ENCODE measurements at places on chromosomes 3 and 15. TPM values are rescaled to one million over a fixed set of nuclear protein-coding genes. Genes with fewer than 3 reads are reported as not detected.
A peak's percentile ranks its signal among the peaks of the same experiment; 100 is the strongest.

Gene ARHGAP31
- polyA plus RNA-seq, result 23.9 TPM

DNA sequence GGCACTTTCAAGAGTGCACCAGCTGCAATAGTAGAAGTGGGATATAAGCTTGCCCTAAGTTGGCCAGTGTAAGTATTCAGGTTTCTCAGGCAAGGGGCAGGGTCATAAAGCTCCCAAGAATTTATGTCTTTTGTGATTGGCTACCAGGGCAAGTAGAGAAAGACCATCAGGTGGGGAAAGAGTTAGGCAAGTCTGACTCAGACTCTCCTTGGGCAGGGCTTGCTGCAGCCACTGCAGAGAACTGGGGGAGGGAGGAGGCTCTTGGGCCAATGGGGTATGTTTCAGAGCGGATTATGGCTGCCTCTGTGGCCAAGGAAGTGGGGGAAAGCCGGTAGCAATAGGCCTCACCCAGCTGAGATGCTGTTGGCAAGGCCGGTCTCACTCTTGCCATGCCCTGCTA lies 44.6 kb upstream of the SLC25A36 start:
- no peaks in the 10 kb centered on the region for H3K36me3 ChIP-seq
- no peak overlapping the region for H3K27ac ChIP-seq
- H3K27me3 ChIP-seq, result no peaks in the 10 kb centered on the region
- DNase-seq, result no peak
- H3K4me3 ChIP-seq, result no peak overlapping the region

Gene PARP3
- polyA plus RNA-seq, result 23.7 TPM

DNA sequence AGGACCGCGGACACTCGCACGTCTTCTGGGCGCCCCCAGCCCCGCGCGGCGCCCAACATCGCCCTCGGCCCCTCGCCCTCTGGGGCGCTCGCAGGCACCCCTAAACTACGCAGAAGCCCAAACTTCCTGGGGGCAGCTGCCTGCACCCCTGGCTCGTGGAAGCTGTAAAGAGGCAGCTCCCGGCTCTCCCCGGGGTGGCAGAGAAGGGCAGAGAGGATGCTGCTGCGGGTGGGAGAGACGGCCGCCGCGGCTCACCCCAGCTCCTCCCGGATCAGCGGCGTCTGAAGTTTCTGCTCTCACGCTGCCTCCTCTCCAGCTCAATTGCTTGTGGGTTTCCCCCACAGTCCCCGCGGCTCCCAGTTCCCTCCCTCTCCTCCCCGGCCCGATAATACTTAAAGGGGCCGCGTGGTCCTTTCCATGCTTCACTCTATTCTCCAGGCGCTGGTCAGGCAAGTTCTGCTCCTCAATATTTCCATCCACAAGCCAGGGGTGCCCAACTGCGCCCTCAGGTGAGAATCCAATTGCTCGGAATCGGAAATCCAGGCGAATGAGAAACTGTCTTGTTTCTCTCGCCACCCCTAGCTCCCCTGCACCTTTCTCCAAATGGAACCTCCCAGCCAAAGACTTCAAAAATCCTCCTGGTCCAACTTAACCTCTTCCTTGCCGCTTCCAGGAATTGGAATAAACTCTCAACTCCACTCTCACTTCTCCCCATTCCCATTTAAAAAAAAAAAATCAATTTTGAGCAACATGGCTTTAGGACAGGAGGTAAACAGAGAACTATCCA lies 748.5 kb downstream of the ROBO1 start:
- H3K27ac ChIP-seq, result peak overlapping the region; percentile 99
- H3K27me3 ChIP-seq, result no peaks in the 10 kb centered on the region
- no peaks in the 10 kb centered on the region for H3K36me3 ChIP-seq
- peak; percentile 96 for DNase-seq
- H3K4me3 ChIP-seq, result peak overlapping the region; percentile 83
- peaks cover 27% of the 10 kb centered on the region for H3K4me1 ChIP-seq

Gene TRIM42
- polyA plus RNA-seq, result not detected

GRCh38 chr15:58472221-58472620 lies 40.4 kb downstream of the LIPC start:
- H3K4me3 ChIP-seq, result no peak overlapping the region
- no peak overlapping the region for H3K27ac ChIP-seq
- H3K36me3 ChIP-seq, result no peaks in the 10 kb centered on the region
- no peaks in the 10 kb centered on the region for H3K27me3 ChIP-seq

DNA sequence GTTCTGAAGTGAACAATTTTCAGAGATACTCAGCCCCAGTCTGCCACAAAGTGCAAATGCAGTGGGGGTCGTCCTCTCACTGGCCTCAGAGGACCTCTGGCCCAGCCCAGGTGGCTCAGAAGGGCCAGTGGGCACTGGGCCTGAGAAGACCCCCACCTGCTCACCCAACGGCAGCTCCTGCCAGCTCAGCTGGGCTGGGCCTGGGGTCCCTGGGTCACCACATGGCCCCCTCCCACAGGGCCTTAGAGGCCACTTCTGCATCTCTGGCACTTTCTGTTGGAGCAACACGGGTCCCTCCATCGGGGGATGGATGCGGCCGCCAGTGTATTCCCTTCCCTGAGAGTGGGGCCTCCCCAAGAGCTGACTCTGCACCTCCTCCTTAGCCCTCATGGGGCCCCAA lies 262.7 kb upstream of the KCNH8 start:
- no peaks in the 10 kb centered on the region for H3K36me3 ChIP-seq
- H3K4me1 ChIP-seq, result no peaks in the 10 kb centered on the region
- DNase-seq, result no peak
- no peak overlapping the region for H3K4me3 ChIP-seq
- no peak overlapping the region for H3K27ac ChIP-seq
- H3K27me3 ChIP-seq, result no peaks in the 10 kb centered on the region

Gene C3orf18
- polyA plus RNA-seq, result 37.0 TPM

DNA sequence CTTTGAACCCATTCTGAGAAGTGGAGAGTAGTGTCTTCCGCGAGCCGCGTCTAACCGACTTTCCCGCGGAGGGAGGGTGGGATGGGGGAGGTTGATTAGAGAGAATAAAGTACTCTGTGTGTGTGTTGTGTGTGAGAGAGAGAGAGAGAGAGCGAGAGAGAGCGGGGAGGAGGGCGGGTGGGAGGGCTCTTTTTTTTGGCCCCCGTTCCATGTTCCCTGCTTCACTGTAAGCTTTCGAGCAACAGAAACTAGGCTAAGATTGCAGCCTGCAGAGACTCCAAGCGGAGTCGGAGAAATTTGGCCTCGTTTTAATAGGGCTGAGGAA lies 1.6 kb upstream of the MEIS2 start:
- H3K36me3 ChIP-seq, result peaks cover 10% of the 10 kb centered on the region
- peak; percentile 89 for DNase-seq

Gene FBLN2
- polyA plus RNA-seq, result 33.5 TPM

DNA sequence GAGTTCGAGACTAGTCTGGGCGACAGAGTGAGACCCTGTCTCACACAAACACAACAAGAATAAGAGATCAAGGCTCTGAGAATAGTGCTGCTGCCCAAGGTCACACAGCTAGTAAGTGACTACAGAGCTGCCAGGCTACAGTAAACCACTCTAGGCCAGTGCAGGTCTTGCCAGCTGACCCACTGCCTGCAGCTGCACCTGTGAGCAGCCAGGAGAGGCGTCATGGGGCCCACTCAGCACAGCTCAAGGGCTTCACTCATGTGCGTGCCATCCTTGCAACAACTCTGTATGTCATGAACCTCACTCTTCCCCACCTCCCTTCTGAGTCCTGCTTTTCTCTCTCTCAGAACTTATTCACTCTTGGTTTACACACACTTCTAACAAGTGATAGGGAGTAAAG lies 176.7 kb downstream of the SMAD6 start:
- no peak overlapping the region for H3K27ac ChIP-seq
- no peaks in the 10 kb centered on the region for H3K36me3 ChIP-seq
- DNase-seq, result no peak

DNA sequence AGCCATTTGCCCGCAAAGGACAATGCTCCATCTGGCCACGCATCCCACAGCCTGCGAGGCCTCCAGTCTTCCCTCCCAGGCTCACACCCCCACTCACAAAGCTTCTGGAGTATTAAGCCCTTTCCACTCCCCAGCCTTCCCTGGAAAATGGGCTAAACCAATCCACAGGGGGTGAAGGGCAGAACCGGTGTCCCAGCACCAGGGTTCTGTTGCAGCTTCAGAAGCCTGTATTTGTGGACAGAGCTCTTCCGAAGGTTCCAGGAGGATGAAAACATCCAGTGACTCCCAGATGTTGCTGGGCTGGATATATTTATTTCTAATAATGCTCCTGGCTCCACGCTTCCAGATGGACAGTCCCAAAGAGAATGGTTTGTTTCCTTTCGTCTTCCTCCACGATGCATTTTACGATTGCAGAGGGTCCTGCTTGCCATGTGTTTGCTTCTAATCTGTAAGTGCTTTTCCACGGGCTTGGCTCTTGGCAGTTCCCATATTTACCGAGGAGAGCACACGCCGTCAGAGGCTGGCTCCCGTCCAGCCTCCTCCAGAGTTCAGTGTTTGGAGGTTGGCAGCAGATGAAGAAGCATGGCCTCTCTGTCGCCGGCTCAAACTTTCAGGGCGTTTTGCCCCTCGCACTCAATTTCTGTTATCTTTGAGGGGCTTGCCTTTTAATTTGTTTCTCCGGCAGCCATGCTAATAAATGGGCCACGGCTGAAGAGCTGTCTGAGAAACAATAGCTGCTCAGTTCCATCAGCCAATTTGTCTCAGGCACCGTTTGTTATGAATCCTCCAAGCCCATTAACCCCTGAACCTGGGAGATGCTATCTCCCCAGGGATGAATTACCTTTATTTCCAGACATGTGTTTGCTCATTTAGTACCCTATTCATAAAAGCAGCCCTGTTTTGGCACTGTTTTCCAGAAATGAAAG lies 367.9 kb upstream of the PROK2 start:
- DNase-seq, result peak; percentile 92
- no peaks in the 10 kb centered on the region for H3K27me3 ChIP-seq
- H3K4me1 ChIP-seq, result no peaks in the 10 kb centered on the region
- no peaks in the 10 kb centered on the region for H3K36me3 ChIP-seq

DNA sequence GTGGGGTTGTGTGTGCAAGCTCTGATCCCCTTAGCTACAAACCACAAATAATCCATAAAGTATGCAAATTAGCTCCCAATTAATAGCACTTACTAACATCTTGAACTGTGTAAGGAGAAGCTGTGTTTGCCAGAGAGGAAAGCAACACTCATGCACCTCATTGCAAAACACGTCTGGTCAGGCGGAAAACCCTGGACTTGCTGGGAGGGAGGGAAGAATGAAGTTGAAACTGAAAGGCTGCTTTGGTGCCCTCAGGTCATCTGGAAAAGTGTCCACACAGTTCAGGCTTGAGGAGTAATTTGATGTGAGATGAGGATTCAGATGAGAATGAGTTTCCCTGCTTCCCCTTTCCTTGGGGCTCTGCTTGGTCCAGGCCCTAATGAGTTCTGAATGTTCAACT lies 185.5 kb upstream of the ANKRD28 start:
- DNase-seq, result no peak
- H3K27me3 ChIP-seq, result no peaks in the 10 kb centered on the region
- no peaks in the 10 kb centered on the region for H3K36me3 ChIP-seq
- H3K27ac ChIP-seq, result no peak overlapping the region

Gene ALDH1L1
- polyA plus RNA-seq, result 4.0 TPM

GRCh38 chr3:113676261-113676660 lies 20.2 kb downstream of the USF3 start:
- H3K4me3 ChIP-seq, result no peak overlapping the region
- H3K4me1 ChIP-seq, result no peaks in the 10 kb centered on the region
- DNase-seq, result no peak

DNA sequence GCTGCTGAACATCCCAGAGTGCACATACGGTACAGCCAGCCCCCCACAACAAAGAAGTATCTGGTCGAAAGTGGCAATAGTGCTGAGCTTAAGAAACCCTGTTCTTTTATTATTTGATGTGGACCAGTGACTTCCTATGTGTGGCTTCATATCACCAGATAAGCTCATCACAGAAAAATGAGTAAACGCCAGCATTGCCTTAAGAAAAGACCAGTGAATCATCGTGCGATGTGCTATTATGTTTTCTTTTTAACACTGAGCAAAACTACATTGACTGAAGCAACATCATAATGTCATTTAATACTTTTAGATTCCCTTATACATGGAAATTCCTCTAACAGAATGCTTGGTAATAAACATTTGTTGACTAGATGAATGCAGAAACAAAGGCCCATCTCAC lies 45.2 kb upstream of the ARRDC4 start:
- no peak for DNase-seq
- H3K4me1 ChIP-seq, result no peaks in the 10 kb centered on the region
- H3K27ac ChIP-seq, result no peak overlapping the region
- H3K4me3 ChIP-seq, result no peak overlapping the region
- no peaks in the 10 kb centered on the region for H3K36me3 ChIP-seq
- no peaks in the 10 kb centered on the region for H3K27me3 ChIP-seq

DNA sequence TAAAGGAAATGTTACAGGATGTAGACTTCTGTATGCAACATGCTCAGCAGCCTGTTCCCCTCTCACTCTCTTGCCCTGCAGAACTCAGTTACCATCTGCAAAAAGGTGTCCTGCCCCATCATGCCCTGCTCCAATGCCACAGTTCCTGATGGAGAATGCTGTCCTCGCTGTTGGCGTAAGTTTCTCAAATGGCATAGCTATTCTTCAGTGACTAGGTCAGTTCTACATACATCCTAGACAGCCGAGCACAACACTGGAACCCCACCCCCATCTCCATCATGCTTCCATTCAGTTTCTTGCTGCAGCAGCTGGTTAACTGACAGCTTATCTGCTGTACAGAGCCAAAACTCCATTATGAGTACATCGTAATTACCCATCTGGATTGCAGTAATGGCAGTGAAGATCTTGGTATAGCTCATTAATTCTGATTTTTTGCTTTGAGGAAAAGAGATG lies 4.5 kb downstream of the THBS1 start:
- H3K4me3 ChIP-seq, result no peak overlapping the region
- no peaks in the 10 kb centered on the region for H3K27me3 ChIP-seq
- peak; percentile 54 for DNase-seq

DNA sequence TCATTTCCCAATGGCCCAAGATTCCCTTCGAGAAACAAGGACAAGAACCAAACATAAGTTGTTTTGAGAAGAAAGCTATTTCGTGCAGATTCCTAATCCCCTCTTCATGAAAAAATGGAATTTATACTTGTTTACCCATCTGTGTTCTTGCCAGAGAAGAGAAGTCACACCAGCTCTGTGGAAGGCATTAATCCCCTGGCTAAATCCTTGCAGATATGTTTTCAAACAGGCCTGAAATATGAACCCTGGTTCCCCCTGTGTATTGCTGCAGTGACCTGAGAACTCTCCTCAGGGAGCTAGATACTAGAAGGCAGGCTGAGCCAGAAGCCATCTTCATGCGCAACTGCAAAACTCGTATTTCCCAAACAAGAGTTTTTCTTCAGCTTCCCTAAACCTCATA lies 337.7 kb downstream of the NEK10 start:
- no peak overlapping the region for H3K4me3 ChIP-seq
- no peaks in the 10 kb centered on the region for H3K27me3 ChIP-seq
- H3K27ac ChIP-seq, result no peak overlapping the region
- no peaks in the 10 kb centered on the region for H3K4me1 ChIP-seq
- no peak for DNase-seq
- no peaks in the 10 kb centered on the region for H3K36me3 ChIP-seq
